NCI-H774 (cell line): ENCODE measurements at places on chromosomes 3 and 15.

- no peak for DNase-seq
These were observed 96.5 kb upstream of the PIAS1 start for GRCh38 chr15:67957435-67958132.

DNA sequence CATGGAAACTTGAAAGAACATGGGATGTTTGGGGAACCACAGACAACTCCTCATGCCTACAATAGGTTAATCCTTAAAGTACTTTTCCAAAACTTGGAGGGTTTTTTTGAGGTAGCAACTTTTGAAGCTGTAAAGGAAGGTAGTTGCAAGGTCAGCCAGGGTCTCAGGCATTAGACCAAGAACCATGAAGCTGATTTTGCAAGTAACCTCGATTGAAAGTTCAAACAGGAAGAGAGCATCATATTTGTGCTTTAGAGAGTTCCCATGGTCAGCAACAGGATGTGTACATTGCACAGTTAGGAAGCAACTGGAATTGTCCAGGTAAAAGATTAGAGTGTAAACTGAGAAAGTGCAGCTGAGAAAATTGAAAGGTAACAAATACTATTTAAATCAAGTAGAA lies 199.8 kb upstream of the NR2F2 start:
- no peak for DNase-seq

- no peak for DNase-seq
These were observed 451 bp upstream of the STOML1 start for GRCh38 chr15:73992594-73992898.

DNA sequence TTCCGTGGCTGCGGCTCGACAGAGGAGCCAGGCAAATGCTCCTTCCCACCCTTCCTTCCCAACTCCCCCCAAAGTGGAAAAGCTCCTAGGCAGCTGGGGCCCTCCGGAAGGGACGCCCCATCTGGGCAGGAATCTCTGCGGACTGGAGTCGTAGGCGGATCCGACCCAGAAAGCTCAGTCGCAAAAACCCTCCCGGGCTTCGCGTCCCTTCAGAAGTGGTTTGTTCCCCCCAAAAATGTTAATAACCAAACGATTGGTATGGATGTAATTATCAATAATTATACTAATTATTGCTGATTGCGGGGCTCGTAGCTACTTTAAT lies 3.8 kb downstream of the RNU6-1 start:
- no peak for DNase-seq
